ENCODE measurements at places on chromosomes 7 and 10.

- no peak for DNase-seq
Measured at GRCh38 chr10:47050618-47051455, 139.6 kb downstream of the PTPN20 start.

DNA sequence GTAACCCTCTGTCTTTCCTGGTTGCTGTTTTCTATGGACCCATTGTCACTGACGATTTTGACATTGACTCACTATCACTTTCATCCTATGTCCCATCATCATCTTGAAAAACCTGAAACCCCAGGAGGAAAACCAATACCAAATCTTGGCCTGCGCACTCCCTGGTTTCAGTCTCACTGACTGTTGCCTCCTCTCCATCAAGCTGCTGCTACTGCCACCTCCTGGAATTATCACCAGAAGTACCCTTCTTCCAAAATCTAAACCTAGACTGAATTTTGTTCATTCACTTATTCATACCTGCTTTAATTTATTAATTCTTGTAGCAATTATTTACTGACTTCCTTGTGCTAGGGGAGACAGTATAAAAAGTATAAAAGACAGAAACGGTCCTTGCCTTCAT lies 44.5 kb upstream of the ACBD5 start:
- DNase-seq: peak; percentile 14

- no peak for DNase-seq
Measured at GRCh38 chr10:108812296-108812695, 1111.0 kb downstream of the XPNPEP1 start.

DNA sequence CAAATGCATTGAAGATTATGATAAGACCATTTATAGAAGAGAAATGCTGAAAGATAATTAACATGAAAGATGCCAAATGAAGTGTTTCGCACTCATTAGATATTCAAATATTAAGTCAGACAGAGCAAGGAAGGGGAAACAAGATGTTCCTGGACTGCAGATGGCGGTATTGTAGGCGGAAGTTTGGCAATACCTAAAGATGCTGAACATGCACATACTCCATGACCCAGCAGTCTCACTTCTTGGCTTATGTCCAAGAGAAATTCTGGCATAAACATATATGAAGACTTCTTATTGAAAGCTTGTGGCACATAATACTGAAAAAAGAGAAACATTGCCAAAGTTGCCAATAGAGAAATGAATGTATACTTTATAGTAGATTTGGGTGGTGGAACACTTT lies 325.4 kb upstream of the SEMA3C start:
- peak; percentile 32 for DNase-seq

DNA sequence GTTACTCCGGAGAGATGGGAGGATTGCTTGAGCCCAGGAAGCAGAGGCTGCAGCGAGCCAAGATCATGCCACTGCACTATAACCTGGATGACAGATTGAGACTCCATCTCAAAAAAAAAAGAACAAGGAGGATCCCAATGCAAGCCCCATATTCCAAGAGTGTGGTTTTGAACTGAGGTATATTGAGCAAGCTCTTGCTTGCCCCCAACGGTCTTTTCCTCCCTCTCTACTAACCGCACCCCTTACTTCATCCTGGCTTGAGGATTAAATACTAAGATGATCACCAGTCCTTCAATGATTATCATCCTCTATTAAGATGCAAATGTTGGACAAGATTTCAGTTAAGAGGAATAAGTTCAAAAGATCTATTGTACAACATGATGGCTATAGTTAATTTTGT lies 12.5 kb upstream of the SRGN start:
- DNase-seq: peak; percentile 86
